ENCODE measurements at places on chromosomes 1 and 21.

DNA sequence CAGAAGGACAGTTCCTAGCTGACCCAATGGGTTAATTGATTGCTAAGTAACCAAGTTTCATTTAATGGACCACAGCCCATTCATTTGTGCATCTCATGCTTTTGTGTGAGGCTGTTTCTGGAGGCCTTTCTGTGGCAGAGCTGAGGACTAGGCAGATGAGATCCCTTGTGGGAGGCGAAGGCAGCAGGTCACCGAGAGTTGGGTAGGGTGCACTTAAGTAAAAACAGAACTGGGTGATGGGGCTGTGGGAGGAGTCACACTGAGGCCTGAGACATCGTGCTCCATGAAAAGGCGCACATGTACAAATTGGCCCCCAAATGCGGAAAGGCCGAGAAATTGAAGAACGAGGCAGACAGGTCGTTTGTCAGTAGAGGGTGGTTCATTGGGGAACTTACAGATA is 60.9 kb downstream of the S100B start:
- no peak for DNase-seq

DNA sequence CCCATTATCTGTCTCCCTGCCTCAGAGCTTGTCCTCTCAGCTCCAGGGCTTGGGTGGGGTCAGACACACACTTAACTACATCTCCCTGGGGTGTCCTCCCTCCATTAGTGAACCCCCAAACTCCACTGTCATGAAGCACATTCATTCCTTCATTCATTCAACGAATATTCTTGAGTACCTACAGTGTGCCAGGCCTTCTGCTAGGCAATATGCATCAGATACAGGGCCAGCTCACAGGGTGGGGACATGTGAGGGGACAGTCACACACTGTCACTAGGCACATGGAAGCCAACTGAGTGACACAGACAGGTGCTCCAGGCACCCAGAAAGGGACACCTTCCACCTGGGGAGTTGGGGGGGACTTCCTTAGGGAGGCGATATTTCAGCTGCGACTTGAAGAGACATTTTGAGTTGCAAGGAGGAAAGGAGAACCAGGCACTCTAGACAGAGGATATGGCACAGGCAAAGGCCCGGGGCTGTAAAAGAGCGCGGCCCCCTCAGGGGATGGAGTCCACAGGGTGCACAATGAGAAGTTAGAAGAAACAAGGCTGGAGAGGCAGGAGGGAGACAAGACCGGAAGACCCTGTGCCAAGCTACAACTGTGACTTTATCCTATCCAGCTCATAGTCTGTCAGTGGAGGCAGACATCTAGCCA is 8.7 kb upstream of the S100A8 start:
- no peak for DNase-seq

GRCh38 chr1:51329443-51330325 is 678 bp downstream of the TTC39A start:
- DNase-seq = no peak

DNA sequence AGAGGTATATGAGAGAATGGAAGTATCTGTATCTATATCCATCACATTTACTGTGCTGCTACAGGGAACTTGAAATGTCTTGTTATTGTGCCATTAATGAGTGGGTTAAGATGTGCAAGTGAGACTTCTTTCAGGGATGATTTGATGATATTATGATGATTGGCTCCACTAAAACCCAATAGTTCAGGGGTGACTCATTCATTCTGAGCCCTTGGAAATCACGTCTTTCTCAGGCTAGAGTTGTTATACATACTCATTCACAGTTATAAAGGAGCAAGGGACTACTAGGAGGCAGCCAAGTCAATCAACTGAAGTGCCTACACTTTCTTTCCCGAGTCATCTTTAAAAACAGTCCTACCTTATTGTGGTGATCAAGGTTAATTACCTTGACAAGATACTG is 1109.8 kb upstream of the B3GALT2 start:
- no peak for DNase-seq

DNA sequence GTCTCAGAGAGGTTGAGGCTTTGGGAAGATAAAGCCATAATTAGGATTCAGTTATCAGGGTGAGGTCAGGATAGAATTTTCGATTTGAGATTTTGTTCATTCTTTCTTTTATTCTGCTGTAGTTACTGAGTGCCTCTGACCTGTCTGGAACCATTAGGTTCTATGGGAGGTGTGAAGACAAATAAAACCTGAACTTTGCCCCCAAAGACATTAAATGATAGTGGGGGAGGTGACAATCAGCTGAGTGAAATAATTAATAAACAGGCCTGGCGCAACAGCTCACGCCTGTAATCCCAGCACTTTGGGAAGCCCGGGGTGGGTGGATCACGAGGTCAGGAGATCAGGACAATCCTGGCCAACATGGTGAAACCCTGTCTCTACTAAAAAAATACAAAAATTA is 55.0 kb upstream of the SPATA6 start:
- no peak for DNase-seq

DNA sequence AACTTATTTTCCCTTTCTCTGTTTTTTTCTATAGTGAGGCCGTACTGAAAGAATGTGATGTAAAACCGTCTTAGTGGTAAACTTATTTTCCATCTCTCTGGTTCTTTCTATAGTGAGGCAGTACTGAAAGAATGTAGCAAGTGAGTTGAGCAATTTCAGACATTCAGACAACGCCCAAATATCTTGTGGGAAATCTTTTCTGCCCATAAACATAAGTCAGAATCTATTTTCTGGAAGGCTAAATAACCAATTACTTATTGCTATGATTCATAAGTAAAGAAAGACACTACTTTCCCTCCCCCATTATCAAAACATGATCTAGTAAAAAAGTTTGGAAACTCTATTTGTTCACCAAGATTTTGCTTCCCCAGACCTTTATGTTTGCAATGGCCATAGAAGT is 18.8 kb upstream of the SCCPDH start:
- DNase-seq = no peak

DNA sequence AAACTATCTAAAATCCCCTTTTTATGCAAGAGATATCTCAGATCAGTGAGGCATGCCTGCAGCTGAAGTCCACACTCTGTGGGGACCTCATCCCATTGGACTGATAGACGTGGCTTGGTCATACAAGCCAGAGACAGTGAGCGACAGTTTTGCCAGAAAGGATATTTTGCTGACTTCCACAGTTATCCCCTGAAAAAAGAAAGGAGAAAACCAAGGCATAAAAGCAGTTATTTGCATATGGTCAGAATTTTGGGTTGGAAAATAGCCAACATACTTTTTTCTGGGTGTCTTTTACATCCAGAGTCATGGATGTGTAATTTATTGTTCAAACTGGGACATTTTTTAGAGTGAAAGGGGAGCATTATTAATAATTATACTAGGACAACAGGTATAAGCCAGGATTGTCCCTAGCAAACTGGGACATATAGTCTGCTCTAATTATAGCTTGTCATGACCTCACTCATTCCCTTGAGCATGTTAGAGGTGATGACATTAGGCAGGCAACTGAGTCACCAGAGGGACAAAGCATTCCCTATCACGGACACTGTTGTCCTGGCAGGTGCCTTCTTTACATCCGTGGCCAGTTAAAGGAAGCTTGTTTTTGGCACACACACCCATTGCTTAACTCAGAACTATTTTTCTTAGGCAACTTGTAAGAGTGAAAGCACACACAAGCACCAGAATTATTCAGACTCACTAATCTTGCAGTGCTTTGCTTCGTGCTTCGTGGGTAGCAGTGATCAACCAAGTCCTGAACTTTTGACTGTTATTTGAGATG is 65.5 kb downstream of the PRRX1 start:
- DNase-seq = no peak

DNA sequence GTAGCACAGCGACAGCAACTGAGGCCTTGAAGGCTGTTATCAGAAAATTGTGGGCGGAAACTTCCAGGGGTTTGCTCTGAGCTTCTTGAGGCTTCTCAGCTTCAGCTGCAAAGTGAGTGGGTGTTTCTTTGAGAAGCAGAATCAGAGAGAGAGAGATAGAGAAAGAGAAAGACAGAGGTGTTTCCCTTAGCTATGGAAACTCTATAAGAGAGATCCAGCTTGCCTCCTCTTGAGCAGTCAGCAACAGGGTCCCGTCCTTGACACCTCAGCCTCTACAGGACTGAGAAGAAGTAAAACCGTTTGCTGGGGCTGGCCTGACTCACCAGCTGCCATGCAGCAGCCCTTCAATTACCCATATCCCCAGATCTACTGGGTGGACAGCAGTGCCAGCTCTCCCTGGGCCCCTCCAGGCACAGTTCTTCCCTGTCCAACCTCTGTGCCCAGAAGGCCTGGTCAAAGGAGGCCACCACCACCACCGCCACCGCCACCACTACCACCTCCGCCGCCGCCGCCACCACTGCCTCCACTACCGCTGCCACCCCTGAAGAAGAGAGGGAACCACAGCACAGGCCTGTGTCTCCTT is at the start of gene FASLG:
TSS of gene FASLG (plus strand) at position 233 of the 583 bp plus-strand sequence. CDS start at position 332, 99 bp downstream.
- no peak for DNase-seq

DNA sequence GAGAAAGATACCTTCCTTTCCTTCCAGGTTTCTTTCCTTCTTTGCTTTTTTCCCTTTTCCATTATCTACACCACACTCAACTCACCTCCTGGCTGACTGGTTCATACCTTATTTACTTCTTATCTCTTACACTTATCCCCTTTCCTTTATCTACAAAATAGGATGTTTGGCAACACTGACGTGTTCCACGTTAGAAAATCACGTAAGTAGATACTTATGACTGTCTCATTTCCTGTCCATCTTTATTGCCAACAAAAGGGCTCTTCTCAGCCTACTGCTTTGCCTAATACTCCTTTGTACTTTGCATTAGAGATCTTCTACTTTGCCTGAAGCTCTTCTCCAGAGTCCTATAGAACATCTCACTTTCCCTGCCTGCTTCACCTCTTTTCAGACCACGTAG is 25.1 kb downstream of the SYNJ1 start:
- DNase-seq = no peak

- DNase-seq = no peak
Measured at GRCh38 chr1:186657481-186657880, 22.7 kb downstream of the PTGS2 start.

DNA sequence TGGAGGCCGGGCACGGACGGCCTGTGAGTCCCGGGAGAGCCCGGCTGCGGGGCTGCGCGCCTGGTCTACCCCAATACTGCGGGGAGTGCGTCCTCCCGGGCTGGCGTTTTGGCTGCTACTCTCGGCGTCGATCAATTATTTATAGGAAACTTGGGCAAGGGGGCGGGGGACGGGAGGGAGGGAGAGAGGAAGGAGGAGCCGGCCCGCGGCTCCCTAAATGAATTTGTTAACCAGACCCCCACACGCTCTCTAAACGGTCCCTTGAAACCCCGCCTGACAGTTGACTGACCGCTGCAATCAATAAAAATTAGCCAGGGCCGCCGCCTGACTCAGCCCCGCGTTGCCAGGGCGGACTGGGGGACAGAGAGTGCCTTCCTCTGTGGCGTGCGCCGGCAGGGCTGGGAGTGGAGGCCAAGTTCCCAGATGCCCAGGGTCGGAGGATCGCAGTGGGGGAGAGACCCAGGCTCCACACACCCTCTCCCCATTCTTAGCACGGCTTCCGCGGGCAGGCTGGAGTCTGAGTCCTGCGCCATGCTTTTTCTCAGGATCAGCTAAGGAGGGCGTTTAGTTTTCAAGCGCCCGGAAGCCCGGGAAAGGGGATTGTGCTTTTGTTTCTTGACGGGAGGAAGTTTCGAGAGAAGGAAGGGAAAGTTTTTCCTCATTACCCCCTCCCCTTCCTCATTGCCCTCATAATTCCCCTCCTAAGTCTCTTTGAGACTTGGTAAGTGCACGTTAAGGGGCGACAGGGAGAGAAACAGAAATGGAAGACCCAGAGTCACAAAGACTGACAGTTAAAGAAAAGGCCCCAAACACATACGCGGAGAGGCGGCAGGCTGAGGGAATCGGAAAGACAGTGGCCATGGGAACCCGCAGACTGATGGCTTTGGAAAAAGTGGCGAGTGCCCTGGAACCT is 6.2 kb downstream of the PAX7 start:
- no peak for DNase-seq

DNA sequence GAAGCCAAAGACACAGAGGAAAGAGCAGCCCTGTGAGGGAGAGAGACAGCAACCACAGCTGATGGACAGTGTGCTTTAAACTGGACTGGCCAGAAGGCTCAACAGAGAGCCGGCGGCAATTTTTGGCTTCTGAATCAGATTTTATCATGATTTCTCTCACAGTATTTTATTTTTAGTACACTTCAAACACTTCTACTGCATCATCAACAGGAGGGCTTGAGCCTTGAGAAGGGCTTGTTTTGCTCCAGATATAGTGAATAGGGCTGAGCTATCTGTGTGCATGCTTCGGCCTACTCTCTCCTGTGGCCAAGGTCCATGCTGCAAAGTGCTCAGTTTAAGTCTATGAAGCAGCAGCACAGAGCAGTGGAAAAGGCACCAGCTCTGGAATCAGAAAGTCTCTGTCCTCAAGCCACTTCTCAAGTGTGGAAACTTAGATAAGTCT is 33.3 kb downstream of the ADCY10 start:
- no peak for DNase-seq

DNA sequence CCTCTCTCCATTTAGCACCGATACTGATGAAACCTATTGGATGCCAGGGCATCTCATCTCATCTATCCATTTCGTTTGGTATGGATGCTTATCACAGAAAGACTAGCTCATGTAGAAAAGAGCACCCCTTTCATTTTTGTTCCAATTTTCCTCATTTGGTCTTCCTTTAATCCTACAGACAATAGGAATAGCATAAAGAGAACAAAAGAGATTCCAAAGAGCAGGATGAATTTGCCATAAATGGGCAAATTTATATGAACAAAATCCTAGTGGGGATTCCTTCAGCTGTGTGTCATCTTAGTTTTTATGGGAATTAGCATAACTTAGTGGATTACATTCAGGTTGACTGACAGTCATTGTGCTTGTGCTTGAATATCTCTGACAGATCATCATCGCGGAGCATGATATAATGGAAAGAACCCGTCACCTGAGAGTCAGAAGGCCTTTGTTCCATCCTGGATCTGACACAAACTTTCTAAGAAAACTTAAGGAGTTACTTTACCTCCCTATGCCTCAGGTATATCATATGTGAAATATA is 777.5 kb upstream of the ADGRL2 start:
- no peak for DNase-seq

DNA sequence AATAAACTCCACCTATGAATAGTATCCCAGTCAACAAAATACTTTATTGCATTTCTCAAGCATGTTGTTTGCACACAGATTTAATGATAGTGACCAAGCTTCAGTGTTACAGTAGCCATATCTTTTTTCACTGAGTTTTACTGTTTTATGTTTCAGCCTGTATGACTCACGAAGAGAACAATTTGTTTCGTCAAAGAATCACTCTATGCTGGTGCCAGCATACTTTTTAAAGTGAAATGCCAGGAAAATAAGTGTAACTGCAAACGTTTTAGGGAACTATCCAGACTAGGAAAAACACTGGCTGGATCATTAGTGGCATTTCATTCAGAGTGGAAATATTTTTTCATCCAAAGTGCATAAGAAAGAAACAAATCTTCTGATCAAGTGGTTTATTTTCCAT is 210.8 kb downstream of the COL11A1 start:
- no peak for DNase-seq

Measured in cerebellar nuclear complex (tissue), 1 donor.